ENCODE measurements at places on chromosomes 2 and 18.

- no peak for DNase-seq
Measured at GRCh38 chr2:190811811-190812210, 68.8 kb upstream of the GLS start.

DNA sequence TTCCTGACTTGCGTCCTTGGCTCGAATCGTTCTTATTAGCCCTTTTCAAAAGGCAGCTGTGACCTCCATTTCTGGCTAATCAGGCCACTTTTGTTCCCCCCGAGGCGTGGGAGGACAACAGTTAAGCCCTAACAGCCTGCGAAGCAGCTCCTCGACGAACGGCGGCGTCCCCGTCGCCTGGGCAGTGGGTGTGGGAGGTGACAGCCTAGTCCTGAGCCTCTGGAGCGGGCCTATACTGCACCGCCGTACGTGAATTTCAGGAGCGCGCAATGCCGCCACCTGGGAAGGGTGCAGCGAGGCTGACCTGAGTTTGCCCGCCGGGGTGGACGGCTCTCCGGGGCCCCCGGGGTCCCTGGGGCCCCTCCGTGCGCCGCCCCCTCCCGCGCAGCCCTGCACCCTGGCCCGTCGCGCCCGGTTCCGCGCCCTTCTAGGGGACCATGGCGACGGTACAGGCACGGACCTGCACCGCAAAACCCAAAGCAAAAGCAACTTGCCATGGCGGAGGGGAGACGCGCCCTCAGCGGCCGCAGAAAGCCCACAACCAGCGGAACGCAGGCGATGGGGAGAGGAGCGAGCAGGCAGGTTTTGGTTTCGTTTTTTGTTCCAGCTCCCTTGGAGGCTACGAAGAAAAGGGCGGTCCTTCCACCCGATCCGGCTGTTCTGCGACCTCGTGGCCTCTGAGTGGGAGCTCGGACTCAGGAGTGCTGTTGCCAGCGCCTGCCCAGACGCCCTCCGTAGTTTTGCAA lies at the start of gene RBM43:
Gene RBM43, minus strand, starts transcription at position 633 of the 746 bp plus-strand sequence. Its CDS starts 136 bp downstream, at position 497.
- no peak for DNase-seq

- DNase-seq, result no peak
Measured at GRCh38 chr2:86223140-86223926, 24.1 kb downstream of the MRPL35 start.

GRCh38 chr2:192208848-192209247 lies 14.1 kb upstream of the TMEFF2 start:
- no peak for DNase-seq

GRCh38 chr18:63878925-63879324 lies 8.6 kb upstream of the SERPINB2 start:
- no peak for DNase-seq

- DNase-seq, result no peak
Measured at GRCh38 chr18:45637546-45638327, 22.5 kb downstream of the SLC14A2 start.

GRCh38 chr18:75132098-75132870 lies 76.7 kb downstream of the PTGR3 start:
- DNase-seq, result no peak

DNA sequence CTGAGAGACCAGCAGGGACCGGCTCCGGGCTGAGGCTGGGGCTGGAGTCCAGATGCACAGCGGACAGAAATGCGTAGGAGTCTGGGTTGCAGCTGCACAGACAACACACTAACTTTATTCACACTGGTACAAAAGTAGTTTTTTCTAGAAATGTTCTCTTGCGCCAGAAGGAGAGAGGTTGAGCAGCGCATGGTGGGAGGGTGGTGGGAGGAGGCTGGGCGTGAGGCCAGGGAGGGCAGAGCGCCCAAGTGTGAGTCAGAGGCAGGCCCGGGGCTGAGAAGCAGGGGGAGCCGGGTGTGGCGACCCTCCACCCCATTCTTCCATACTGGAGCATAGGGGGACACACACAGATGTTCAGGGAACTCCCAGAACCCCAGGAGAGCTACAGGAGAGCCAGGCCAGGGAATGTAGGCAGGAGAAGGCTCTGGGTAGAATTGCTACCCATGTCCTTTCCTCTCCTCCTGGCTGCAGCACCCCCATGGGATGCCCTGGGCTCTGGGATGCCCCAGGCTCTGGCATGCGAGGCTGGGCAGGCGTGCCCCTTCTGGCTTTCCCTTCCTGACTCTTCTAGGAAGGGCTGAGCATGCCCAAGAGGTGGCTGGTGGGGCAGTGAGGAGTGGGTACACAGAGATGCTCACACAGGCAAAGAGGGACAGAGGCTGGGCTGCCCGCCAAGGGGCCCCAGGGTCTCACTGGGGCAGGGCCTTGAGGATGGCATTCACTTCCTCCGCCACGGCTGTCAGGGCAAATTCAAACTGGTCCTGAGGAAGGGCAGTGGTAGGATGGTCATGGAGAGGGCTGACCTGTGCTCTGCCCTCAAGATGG lies 10.6 kb downstream of the DNAJB2 start:
- no peak for DNase-seq

- no peak for DNase-seq
Measured at GRCh38 chr2:43340066-43340465, 113.7 kb upstream of the ZFP36L2 start.

- DNase-seq, result no peak
Measured at GRCh38 chr2:237153181-237153580, 67.5 kb downstream of the COPS8 start.

GRCh38 chr18:48560491-48560890 lies 21.7 kb downstream of the CTIF start:
- no peak for DNase-seq

Measured in SK-N-MC (cell line).